ENCODE measurements at places on chromosomes 1 and 21.

DNA sequence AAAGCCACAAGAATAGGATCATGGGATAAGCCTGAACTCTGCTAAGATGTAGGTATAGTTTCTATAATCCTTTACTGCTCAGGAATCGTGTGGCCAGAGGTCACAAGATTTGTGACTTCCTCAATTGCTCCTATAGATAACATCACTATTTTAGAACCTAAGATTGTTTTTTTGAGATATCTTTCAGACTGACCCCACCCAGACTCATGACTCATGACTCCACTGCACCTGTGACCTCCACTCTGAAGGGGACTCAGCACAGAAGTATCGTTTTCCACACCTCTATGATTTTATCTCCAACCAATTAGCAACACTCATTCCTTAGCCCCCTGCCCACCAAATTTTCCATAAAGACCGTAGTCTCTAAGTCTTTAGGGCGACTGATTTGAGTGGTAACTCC lies 124.5 kb upstream of the KCNK1 start:
- no peak for DNase-seq

DNA sequence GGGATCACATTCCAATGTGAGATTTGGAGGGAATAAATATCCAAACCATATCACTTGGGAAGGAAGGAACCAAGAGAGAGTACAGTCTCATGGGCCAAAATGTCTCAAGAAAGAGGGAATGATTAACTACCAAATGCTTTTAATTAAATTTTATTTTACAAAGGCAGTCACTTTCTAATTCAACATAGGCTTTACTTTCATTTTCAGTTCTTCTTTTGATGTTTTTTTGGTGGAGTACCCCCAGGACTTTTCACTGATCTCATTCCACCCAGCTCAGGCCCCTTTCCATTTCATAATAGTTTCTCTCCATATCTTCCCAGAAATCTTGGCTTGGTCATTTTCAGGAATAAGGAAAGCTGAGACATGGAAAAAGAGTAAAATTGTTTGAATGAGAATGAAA lies 5.1 kb upstream of the SLAMF7 start:
- DNase-seq, result no peak

- DNase-seq, result no peak
Measured at GRCh38 chr1:33823401-33823800, 40.5 kb upstream of the HMGB4 start.

GRCh38 chr21:45894450-45894825 lies 87.1 kb upstream of the COL6A1 start:
- DNase-seq, result no peak

DNA sequence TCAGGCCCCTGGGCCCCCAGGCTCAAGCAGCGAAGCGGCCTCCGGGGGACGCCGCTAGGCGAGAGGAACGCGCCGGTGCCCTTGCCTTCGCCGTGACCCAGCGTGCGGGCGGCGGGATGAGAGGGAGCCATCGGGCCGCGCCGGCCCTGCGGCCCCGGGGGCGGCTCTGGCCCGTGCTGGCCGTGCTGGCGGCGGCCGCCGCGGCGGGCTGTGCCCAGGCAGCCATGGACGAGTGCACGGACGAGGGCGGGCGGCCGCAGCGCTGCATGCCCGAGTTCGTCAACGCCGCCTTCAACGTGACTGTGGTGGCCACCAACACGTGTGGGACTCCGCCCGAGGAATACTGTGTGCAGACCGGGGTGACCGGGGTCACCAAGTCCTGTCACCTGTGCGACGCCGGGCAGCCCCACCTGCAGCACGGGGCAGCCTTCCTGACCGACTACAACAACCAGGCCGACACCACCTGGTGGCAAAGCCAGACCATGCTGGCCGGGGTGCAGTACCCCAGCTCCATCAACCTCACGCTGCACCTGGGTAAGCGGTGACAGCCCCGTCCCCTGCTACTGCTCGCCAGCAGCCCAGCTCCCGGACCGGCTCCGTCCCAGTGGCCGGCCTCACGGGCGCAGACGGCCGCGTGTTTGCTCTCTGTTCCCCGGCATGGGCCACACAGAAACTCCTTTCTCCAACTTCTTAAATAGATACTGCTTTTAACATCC lies 539 bp downstream of the LAMC1 start:
- no peak for DNase-seq

DNA sequence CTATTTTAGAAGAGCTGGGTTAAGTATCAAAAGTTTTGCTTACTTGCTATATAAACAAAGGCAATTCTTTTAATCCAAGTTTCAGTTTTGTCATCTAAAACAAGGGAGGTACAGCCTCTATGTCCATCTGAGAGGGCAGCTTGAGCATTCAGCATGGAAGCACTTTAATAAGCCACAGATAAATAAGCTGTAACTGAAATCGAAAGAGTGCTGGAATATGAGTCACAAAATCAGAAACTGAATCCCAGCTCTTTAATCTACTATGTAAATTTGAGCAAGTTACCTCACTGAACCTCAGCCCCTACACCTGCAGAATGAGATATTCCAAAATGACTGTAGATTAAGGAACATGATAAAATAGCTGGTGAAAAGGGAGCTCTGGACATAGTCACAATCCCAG lies 80.0 kb upstream of the HP1BP3 start:
- no peak for DNase-seq

- no peak for DNase-seq
Measured at GRCh38 chr1:15700508-15700907, 16.4 kb downstream of the PLEKHM2 start.
